ENCODE measurements at places on chromosomes 3 and 15.
A peak's percentile ranks its signal among the peaks of the same experiment; 100 is the strongest.

- no peak for DNase-seq
These were observed 795 bp downstream of the MCM2 start for GRCh38 chr3:127598841-127599570.

- DNase-seq: no peak
These were observed 194.1 kb upstream of the KCNMB2 start for GRCh38 chr3:178342111-178342510.

- DNase-seq: no peak
These were observed 507.0 kb downstream of the ZPLD1 start for GRCh38 chr3:102941786-102942185.

DNA sequence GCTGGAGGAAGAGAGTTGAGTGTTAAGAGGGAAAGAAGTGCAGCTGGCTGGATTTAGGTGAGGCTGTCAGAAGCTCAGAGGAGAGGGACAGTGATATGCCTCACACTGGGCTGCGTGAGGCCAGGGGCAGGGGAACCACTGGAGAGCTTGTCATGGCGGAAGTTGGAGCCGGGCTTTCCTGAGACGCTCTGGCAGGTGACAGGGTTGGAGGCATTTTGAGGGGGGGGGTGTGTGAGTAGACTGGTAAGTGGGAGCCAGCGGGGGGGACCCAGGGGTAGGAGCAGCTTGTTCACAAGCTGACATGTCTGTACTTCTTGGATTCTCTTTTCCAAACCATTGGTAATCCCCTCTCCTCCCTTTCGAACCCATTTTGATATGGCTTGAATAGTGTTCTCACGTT, 331.5 kb upstream of the RGMA start:
- DNase-seq: no peak

- no peak for DNase-seq
These were observed 112.5 kb downstream of the TIGIT start for GRCh38 chr3:114406286-114406685.

GRCh38 chr3:133572158-133573053, 1.1 kb upstream of the CDV3 start:
- DNase-seq: no peak

GRCh38 chr3:189629803-189630455, 1.3 kb upstream of the TP63 start:
- no peak for DNase-seq

- DNase-seq: no peak
These were observed 8.4 kb upstream of the CD47 start for GRCh38 chr3:108099244-108099643.

- DNase-seq: no peak
These were observed 277.5 kb upstream of the TBL1XR1 start for GRCh38 chr3:177474652-177475355.

- no peak for DNase-seq
These were observed 4.2 kb upstream of the RAB8B start for GRCh38 chr15:63185206-63185605.

- no peak for DNase-seq
These were observed 113.5 kb downstream of the TNIK start for GRCh38 chr3:171346582-171347300.

DNA sequence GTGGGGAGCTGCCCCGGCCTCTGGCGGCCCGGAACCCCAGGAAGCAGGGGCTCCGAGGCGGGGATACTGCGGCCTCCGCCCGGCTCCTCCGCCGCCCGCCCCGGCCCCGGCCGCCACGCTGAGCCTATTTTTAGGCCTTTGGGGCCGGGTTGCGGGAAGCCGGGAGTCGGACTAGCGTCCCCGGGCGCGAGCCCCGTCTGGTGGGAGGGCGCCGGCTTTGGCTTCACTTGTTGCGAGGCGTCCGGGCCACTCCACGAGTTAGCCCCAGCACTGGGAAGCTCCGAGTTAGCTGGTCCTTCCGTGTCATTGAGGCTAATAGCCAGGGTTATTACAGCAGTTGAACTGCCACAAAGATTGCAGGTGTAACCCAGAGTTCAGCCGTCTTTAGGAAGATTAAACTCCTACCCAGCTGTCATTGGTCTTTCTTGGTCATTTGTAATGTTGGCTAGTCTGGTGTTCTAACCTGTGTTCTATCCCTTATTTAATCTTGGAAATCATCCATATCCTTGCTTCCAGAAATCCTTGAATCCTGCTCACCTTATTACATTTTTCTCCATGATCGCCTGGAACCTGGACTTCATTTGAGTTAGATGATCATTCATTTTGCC, 791 bp downstream of the GYG1 start:
- DNase-seq: no peak

DNA sequence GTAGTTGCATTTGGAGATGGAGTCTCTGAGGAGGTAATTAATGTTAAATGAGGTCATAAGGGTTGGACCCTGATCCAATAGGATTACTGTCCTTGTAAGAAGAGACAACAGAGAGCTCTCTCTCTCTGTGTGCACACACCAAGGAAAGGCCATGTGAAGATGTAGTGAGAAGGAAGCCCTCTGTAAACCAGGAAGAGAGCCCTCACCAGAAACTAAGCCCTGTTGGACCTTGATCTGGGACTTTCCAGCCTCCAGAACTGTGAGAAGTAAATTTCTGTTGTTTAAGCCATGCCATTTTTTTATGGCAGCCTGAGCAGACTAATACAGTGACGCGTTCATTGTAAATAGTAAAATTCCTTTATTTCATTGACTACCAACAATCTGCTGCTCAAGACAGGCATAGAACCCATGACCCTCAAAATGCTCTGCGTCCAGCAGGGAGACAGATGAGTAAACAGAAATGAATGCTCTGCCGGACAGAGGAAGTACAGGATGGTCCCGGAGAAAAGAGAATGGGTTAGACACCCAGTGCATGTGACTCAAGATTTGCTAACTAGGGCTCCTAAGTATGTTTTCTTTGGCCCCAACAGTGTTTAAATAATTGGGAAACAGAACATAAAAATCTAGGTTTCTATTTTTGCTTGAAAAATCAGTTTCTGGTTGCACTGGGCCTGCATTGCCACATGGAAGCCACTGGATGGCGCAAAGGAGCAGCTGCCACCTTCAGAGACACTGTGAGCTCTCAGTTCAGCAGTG, 37.9 kb upstream of the TNFAIP8L3 start:
- peak; percentile 32 for DNase-seq
